ENCODE measurements at places on chromosomes 5 and 9.

- DNase-seq = no peak
Measured at GRCh38 chr5:50576686-50577256, 89.7 kb upstream of the PARP8 start.

DNA sequence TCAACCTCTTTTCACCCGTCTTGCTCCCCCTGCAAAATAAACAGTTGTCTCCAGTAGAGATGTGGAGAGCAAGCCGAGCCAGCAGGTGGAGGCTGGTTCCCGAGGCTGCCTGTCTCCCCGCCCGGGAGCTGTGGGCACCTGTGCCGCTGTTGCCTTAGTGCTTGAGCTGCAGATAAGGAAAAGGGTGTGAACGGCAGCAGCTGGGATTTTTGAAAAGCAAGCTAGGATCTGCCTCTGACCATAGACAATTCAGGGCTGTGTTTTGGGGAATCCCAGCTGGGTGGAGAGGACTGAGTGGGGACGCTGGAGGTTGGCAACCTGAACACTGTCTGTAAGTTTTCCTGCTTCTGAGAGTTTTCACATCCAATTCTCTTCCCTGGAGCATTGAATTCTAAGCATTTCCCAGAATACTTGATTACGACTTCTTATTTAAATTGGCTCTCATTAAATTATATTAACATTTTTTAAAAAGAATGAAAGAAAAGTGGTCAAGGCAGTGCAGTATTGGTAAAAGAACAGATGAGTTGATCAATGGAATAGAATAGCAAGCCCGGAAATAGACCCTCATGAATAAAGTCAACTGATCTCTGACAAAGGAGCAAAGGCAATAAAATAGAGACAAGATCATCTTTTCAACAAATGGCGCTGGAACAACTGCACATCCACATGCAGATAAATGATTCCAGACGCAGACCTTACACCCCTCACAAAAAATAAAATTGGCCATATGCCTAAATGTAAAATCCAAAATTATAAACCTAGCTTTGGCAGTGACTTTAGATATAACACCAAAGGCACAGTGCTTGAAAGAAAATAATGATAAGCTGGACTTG, 9.7 kb downstream of the WNK2 start:
- no peak for DNase-seq

GRCh38 chr5:122367456-122367855, 55.4 kb downstream of the SNCAIP start:
- DNase-seq = no peak

DNA sequence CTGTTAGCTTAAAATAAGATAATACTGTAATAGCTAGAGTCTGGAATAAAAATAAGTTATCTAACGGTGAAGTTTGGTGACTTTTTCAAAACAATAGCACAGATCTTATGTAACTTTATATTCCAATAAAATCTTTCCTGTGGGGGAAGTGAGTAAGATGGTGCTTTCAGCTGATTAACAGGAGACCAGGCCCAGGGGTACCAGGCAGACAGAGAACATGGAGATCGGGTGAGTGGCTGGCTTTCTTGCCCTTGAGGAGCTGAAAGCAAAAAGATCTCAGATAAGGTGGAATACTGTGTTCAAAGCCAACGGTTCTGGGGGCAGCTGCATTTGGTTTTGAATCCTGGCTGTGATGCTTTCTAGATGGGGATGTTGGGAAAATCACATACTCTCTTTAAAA, 61.3 kb downstream of the MAT2B start:
- no peak for DNase-seq

GRCh38 chr5:33468775-33469435, 28.1 kb downstream of the TARS1 start:
- no peak for DNase-seq

GRCh38 chr5:86565197-86565789, 52.4 kb upstream of the COX7C start:
- DNase-seq = no peak

Data from C1 segment of cervical spinal cord (tissue), 14 donors.